Fibroblast of skin of abdomen (primary cell): ENCODE measurements at places on chromosomes 12 and 14.

- DNase-seq = no peak
These were observed 143.8 kb downstream of the MED13L start for GRCh38 chr12:116133636-116134214.

- peak; percentile 68 for DNase-seq
These were observed 404.8 kb downstream of the ATP23 start for GRCh38 chr12:58346032-58346632.

DNA sequence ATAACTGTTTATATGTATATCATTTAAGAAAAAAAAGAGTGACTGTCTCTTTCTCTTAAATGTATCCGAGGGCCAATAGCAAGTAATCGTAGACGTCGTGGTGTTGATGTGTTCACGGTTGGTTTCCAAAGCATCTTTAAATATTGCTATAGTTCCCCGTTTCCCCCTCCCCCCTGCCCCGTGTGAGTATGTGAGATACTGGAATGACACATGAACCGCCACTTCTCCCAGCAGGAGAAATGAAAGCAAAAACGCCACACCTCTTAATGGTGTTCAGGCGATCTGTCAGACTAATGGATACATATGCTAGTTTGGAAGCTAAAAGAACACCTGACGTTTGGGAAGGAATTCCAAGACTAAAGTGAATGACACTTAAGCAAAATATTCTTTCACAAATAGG lies 258.3 kb downstream of the FOXN3 start:
- DNase-seq = no peak

- no peak for DNase-seq
These were observed 302.8 kb downstream of the CACNA1C start for GRCh38 chr12:2355604-2356003.

DNA sequence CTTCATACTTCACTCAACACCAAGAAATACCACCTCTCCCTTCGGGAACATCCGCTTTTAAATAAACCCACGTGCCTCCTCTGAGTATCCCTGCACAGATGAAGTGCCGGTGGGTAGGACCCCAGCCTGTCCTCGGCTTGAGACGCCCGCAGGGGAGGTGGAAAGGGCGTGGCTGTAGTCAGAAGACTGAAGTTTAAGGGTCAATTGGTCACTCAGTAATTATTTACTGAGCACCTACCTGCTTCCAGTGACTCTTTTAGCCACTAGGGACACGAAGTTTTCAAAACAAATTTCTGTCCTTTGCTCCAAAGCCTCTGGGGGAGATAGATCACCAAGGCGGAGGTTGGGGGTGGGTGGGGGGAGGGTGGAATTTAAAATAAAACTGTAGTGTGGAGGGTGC lies 309.4 kb downstream of the VRK1 start:
- DNase-seq = no peak

- DNase-seq = peak; percentile 21
These were observed 723.7 kb downstream of the C12orf50 start for GRCh38 chr12:87305481-87305880.
